ENCODE measurements at places on chromosomes 2 and 18. TPM values are rescaled to one million over a fixed set of nuclear protein-coding genes. Genes with fewer than 3 reads are reported as not detected.

DNA sequence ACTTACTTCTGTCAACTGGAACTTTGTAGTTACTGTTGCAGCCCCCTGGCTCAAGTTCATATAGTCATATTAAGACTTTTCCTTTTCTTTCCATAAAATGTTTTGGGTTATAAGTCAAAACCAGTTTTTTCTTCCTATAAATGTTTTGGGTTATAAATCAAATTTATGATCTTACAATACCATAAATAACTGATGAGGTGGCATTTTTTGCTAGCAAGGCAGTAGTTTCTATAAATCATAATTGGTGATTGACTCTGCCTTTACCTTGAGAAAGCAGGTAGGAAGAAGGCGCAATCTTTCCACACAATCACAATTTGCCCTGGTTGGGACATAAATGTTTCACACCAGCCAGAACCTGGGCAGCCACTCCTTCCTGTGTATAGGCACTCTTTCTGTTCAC is 5.1 kb upstream of the DYTN start:
- no peaks in the 10 kb centered on the region for H3K36me3 ChIP-seq
- H3K4me3 ChIP-seq: no peak overlapping the region
- no peak for DNase-seq
- no peaks in the 10 kb centered on the region for H3K4me1 ChIP-seq
- H3K27me3 ChIP-seq: no peaks in the 10 kb centered on the region

DNA sequence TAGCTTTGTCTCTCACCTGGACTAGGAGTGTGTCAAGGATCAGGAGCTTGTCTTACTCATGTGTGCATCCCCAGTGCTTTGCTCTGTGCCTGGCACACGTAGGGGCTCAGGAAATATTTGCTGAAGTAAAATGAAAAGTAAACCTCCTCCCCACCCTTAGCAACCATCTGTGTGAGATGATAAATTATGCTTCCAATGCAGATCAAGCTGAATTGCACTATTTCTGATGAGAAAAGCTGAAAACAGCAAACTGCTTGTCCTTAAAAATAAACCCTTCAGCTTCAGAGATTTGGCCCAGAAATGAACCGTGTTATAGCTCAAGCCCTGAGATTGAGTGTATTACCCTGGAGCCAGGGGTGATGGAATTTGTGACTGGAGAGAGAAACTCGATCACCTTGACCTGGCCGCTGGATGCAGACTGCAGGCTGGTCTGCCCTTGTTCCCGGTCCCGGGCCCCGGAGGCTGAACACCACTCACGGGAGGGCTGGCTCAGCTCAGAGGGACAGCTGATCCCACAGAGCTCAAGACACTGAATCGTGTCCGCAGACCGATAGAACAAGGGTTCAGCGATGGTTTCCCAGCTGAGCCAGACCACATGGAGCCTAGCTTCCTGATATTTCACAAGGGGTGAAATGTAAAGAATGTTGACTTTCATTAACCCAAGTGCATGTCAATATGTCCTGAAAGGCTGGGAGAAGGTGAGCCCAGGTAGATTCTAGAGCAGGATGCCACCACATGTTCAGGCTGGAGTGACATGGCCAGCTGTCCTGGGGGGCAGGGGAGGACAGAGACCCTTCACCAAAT is 50.5 kb downstream of the DDX1 start:
- no peaks in the 10 kb centered on the region for H3K36me3 ChIP-seq
- H3K27ac ChIP-seq: no peak overlapping the region
- H3K4me1 ChIP-seq: peaks cover 5% of the 10 kb centered on the region
- no peak overlapping the region for H3K4me3 ChIP-seq
- DNase-seq: no peak

Gene SIGLEC15
- total RNA-seq: 1.2 TPM

DNA sequence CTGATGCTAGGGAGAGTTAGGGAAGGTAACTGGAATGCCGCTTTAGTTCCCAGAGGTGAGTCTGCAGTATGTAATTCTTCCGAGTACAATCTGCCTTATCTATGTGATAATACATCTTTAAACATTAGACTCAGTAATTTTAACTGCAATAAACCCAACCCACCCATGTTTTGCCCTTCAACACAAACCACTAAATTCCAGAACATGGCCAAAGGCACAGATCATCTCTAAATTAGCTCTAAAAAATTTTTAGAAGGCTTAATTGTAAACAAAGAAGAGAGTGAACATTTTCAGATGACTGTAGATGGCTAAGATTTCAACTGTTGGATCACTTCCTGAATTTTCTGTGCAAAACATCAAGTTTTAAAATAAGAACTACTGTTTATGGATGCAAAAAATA is 488.7 kb upstream of the ID2 start:
- no peak overlapping the region for H3K27ac ChIP-seq
- no peaks in the 10 kb centered on the region for H3K36me3 ChIP-seq

- peaks cover 3% of the 10 kb centered on the region for H3K4me1 ChIP-seq
- H3K36me3 ChIP-seq: no peaks in the 10 kb centered on the region
- H3K27me3 ChIP-seq: no peaks in the 10 kb centered on the region
- H3K27ac ChIP-seq: no peak overlapping the region
- H3K4me3 ChIP-seq: no peak overlapping the region
- DNase-seq: no peak
These were observed 34.1 kb upstream of the MAT2A start for GRCh38 chr2:85504778-85505261.

GRCh38 chr2:4866198-4866597 is 826.0 kb upstream of the SOX11 start:
- H3K36me3 ChIP-seq: no peaks in the 10 kb centered on the region
- H3K27me3 ChIP-seq: no peaks in the 10 kb centered on the region
- no peak overlapping the region for H3K27ac ChIP-seq
- no peak for DNase-seq

Measured in aorta (tissue), 5 donors.